Activated CD4-positive, CD25-positive, alpha-beta regulatory T cell treated with anti-CD3 and anti-CD28 coated beads, Interleukin-2, amount 50 U/mL, for 72 hours (primary cell): ENCODE measurements at places on chromosomes 7 and 10.

GRCh38 chr7:26167303-26167934 is 15.4 kb downstream of the NFE2L3 start:
- no peak for DNase-seq

GRCh38 chr7:143181349-143181748 is 1.9 kb upstream of the TAS2R39 start:
- no peak for DNase-seq

DNA sequence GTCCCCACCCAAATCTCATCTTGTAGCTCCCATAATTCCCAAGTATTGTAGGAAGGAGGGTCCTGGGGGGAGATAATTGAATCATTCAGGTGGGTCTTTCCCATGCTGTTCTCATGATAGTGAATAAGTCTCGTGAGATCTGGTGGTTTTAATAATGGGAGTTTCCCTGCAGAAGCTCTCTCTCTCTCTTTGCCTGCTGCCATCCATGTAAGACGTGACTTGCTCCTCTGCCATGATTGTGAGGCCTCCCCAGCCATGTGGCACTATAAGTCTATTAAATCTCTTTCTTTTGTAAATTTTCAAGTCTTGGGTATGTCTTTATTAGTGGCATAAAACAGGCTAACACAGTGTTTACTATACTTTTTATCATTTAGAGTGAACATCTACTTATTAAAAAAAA is 338.8 kb downstream of the ANKRD7 start:
- DNase-seq, result no peak

- no peak for DNase-seq
Observed at GRCh38 chr10:96257944-96258343, 13.4 kb downstream of the BLNK start.

GRCh38 chr7:77538281-77539212 is 1.5 kb downstream of the PTPN12 start:
- DNase-seq, result no peak

- no peak for DNase-seq
Observed at GRCh38 chr7:147013825-147014224, 897.2 kb downstream of the CNTNAP2 start.

- DNase-seq, result peak; percentile 54
Observed at GRCh38 chr10:87505366-87506111, 846 bp downstream of the MINPP1 start.

DNA sequence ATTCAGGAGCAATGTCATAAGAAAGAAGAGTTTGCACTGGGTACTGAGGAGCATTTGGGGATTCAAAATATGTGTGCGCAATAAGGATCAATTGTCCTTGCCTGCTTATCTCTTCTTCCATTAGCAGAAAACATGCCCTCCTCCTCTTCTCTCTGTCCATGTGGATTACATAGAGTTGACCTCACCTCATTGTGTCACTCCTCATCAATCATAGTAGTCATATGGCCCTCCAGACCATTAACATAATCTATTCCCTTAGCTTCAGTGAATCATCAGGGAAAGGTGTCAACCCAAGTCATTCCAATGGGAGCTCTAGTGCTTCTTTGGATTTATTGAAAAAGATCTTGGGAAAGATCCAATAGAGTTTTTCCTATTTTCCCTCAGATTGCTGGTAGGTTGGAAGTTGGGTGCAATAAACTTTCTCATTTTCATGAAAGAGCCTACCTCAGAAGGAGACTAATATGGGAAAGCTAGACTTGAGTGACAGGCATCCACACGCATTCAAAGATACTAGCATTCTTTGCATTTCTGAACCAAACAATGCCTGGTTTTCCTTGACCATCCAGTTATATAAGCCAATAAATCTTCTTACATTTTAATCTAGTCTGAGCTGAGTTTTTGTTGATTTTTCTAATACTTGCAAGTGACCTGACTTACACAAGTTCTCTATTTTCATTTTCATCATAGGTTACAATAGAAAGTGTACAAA is 71.5 kb upstream of the FAM13C start:
- no peak for DNase-seq

GRCh38 chr10:101881036-101881774 is 37.6 kb upstream of the KCNIP2 start:
- no peak for DNase-seq

DNA sequence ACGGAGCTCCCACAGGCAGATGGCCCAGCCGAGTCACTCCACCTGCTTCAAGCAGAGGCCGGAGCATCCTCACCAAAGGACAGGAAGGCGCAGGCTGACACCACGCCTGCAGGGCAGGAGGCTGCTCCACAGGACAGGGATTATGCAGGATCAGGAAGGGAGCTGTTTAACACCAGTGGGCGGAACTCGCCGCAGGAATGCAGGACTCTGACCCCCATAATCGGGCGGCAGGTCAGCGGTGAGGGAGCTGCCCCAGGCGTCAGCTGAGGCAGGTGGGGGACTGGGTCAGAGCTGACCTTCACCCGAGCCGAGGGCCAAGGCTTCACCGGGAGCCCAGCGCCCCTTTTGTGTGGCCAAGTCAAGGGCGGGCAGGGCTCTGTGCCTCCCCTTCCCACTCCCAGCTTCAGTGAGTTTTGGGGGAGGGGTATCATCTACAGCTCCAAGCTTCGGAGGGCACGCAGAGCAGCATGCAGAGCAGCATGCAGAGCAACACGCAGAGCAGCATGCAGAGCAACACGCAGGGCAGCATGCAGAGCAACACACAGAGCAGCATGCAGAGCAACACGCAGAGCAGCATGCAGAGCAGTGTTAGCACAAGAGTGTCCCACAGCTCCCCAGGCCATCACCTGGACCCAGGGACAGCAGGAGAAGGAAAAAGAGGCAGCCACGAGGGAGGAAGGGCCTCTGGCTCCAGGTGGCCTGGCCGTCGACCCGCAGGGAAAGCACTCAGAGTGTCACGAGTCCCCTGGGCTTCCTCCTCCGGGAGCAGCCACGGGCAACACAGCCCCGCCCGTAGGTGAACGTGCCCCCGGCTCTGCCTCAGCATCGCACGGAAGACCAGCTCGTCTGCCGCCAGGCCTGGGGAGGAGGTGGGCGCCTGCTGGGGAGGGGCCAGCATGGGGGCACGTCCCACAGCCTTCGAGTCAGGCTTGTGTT is 151.7 kb upstream of the PPP2R2D start:
- DNase-seq, result no peak

- DNase-seq, result no peak
Observed at GRCh38 chr7:21330462-21331178, 97.3 kb upstream of the SP4 start.

GRCh38 chr7:43531700-43532099 is 51.2 kb upstream of the STK17A start:
- no peak for DNase-seq

DNA sequence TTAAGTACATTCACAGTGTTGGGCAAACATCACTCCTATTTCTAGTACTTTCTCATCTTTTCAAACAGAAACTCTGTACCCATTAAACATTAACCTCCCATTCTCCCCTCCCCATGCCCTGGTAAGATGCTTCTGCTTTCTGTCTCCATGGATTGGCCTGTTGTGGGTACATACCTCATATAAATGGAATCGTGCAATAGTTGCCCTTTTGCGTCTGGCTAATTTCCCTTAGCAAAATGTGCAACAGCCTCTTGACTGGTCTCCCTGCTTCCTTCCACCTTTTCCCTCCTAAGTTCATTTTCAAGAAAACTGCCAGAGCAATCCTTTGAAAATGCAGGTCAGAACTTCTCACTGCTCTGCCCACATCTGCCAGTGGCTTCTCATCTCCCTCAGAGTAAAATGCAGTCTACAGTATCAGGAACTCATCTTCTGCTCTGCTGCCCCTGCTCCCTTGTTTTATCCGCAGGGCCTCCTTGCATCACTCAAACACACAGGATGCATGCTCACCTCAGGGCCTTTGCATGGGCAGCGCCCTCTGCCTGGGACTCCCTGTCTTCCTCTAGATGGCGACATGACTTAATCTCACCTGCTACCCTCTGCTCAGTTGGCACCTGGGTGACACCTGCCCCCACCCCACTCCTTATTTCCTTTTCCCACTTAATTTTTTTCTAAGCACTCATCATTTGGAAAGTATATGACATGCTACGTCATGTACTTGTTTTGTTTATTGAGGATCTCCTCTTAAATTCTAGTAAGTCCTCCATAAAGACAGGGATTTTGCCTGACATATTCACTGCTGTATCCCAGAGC is 44.3 kb upstream of the ECHDC3 start:
- no peak for DNase-seq

GRCh38 chr7:106112972-106113421 is 885 bp upstream of the SYPL1 start:
- DNase-seq, result no peak

DNA sequence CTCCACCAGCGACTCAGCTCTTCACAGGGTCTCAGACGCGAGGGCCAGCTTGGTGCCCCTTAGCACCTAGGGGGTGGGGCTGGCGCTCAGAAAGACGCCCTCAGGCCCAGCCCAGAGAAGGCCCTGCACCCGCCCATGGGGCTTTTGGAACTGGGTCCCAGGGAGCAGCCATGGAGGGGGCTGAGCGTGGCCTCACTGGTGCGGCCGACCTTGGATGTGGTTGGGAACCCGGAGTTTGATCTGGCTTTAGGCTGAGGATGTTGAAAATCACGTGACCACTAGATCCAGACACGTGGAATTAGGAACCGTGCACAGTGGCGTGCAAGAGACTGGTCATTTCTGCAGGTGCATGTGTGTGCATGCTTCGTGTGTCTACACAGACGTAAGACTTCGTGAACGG is 185.4 kb downstream of the DNAJB6 start:
- no peak for DNase-seq

DNA sequence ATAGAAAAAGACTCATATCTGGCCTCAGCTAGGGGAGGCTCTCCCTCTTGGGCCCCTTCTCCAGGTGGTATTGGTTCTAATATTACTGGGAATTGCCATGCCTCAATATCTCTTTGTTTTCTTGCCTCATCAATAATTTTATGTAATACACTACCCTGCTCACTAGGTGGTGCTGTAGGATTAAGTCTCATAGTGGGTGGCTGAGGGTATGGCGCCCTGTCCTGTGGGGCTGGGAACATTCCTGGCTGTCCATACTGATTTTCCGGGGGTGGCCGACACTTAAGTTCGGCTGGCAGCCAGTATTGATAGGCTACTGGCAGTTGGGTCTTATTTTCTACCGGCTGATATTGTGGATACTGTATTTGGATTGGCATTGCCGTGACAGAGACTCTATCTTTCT is 9.0 kb upstream of the TAS2R3 start:
- no peak for DNase-seq
